Nucleus accumbens (tissue), 56 donors: ENCODE measurements at places on chromosomes 1 and 21.
A peak's percentile ranks its signal among the peaks of the same experiment; 100 is the strongest.

DNA sequence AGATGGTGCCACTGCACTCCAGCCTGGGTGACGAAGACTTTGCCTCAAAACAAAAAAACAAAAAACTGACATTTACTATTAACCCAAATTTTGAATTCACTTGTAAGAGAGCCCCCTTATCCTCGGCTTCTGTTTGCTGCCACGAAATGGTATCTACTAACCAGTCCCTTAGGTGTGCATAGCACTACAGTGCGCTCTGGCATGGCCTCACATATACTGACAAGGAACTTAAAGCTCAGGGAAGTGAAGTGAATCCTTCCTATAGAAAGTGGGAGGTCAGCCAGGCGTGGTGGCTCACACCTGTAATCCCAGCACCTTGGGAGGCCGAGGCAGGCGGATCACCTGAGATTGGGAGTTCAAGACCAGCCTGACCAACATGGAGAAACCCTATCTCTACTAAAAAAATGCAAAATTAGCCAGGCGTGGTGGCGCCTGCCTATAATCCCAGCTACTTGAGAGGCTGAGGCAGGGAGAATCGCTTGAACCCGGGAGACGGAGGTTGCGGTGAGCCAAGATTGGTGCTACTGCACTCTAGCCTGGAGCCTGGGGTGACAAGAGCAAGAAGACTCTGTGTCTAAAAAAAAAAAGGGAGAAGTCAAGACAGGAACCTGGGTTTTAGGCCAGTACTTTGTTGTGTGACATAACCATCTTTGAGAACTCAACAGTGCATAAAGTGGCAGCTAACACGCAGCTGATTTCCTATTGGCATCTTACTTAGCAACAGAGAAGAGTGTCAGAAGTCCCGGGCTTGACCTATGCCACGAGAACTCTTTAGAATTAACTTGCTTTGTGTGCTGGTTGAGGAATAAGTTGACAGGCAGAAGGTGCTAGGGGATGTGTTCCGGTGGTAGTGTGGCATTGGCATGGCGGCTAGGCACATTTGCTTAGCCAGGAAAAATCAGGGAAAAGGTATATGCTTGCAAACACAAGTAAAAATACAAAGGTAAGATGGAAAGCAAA lies 16.8 kb downstream of the ERRFI1 start:
- no peak for DNase-seq

DNA sequence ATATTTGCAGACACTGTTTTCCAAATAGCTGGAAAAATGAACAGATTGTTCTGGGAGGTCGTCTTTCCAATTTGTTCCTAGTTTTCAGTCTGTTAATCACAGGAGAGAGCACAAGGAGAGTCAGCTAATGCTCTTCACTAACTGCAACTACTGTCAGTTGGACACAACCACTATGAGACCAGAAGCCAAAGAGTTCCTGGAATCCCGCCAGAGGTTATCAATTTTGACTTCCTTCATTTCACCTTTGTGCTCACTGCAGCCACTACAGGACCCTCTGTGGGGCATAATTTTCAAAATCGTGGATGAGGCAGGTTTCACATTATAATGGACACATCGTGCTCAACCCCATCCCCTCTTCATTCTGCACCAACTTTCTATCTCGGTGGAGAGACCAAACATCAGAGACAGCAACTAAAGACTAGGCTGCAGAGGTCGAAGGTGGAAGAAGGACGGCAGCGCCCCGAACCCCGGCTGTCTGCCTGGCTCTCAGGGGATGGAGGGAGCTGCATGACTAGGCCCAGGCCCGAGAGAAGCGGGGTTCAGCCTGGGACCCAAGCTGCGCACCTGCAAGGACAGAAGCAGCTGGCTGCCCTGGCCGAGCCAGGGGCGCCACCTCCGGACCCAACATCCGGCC lies 602 bp downstream of the KIAA0319L start:
- no peak for DNase-seq

DNA sequence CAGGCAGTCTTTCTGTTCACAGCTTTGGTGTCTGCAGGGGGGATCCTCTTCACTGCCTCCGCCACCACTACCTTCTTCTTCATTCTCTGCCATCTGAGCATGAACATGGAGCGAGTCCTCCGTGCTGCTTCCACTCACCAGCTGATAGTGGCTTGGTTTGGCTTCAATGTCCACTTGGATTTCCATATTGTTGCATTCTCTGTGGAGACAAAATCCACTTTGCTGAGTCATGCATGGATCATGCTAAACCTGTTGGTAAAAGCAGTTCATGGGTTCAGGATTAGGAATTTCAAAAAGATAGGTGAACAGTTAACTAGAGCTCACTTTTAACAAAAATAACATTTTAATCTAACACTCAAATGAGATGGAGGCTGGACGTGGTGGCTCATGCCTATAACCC lies 27.5 kb downstream of the RNF19B start:
- DNase-seq = no peak

DNA sequence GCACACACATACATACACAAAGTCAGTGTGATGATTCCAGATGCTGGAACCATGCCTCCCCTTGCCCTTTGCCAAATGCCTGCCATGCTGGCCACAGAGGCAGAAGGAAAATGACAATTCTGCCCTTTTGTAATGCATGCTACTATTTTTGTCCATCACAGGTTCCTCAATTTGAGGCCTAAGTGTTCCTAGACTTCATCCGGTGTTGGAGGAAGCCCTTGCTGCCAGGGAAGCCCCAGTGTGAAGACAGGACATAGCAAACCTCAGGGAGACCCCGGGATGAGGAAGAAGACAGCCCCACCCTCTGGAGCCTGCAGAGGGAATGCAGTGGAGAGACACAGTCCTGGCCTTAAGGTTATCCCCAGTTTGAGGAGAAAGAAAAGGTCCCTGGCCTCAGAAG lies 14.4 kb downstream of the PRR9 start:
- no peak for DNase-seq

GRCh38 chr1:51281807-51282206 lies 45.7 kb downstream of the RNF11 start:
- no peak for DNase-seq

- no peak for DNase-seq
Measured at GRCh38 chr1:99217599-99217998, 46.7 kb upstream of the PLPPR4 start.

- no peak for DNase-seq
Measured at GRCh38 chr21:40160911-40161310, 293.7 kb downstream of the PCP4 start.

- DNase-seq = peak; percentile 12
Measured at GRCh38 chr1:83692524-83693381, 306.2 kb downstream of the TTLL7 start.

GRCh38 chr1:47616906-47617305 lies 179.1 kb downstream of the FOXD2 start:
- DNase-seq = no peak

DNA sequence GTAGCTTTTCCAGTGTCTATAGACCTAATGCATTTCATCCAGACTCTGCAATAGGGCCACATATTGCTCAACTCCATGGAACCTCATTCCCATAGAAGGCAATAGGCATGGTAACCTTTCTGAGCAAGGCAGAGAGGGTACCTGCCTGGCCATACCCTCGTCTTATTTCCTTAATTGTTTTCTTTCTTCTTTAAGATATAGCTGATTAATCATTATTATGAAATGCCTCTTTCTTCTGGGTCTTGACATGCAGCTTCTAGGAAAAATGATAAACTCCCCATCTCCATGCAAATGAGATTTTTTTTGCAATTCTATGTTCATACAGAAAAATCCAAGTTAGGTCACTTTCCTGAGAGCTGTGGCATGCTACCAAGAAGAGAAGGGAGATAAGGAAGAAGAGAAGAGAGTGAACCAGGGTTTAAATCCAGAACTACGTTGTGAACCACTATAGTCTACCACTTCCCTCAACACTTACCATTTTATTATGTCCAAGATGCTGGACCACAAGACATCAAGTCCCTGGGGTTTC lies 33.0 kb upstream of the IL20 start:
- DNase-seq = no peak

DNA sequence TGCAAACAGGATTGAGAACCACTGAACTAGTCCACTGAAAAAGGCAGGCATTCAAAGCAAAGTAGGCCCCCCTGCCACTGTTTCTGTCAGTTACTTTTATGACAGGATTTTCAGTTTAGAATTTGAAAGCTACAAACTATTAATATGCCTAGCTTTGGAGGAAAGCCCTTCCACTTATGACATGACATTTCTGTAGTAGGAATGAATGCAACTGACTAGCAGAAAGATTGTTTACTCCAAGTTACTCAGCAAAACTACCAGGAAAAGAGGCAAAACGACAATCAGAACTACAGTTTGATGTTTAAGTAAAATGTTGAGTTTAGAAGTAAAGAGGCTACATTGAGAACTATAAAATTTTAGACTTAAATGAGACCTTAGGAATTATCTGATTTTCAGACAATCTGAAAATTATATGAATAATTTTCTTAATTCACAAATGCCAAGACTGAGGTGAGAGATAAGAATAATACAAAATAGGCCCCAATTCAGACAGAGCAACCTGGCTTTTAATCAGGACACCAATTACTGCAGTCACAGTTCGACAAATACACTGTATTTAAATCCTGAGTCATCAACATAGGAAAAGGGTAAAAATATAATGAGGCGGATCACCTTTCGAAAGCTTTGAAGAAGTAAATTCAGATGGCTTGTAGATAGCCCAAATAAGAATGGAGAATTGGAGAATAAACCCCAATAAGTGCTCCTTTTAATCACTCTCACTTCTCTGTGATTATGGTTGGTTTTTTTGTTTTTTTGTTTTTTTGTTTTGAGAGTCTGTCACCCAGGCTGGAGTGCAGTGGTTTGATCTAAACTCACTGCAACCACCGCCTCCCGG lies 2.2 kb downstream of the PRKAB2 start:
- no peak for DNase-seq

DNA sequence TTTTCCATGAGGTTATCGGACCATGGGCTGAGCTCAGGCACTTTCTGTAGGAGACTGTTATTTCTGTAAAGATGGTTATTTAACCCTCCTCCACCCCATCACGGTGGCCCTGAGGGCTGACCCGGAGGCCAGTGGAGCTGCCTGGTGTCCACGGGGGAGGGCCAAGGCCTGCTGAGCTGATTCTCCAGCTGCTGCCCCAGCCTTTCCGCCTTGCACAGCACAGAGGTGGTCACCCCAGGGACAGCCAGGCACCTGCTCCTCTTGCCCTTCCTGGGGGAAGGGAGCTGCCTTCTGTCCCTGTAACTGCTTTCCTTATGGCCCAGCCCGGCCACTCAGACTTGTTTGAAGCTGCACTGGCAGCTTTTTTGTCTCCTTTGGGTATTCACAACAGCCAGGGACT lies 2.6 kb upstream of the CCDC28B start:
- no peak for DNase-seq

GRCh38 chr1:64669098-64669675 lies 75.7 kb upstream of the RAVER2 start:
- DNase-seq = no peak

GRCh38 chr1:155218854-155219591 lies 10.5 kb downstream of the MTX1 start:
- DNase-seq = peak; percentile 36

DNA sequence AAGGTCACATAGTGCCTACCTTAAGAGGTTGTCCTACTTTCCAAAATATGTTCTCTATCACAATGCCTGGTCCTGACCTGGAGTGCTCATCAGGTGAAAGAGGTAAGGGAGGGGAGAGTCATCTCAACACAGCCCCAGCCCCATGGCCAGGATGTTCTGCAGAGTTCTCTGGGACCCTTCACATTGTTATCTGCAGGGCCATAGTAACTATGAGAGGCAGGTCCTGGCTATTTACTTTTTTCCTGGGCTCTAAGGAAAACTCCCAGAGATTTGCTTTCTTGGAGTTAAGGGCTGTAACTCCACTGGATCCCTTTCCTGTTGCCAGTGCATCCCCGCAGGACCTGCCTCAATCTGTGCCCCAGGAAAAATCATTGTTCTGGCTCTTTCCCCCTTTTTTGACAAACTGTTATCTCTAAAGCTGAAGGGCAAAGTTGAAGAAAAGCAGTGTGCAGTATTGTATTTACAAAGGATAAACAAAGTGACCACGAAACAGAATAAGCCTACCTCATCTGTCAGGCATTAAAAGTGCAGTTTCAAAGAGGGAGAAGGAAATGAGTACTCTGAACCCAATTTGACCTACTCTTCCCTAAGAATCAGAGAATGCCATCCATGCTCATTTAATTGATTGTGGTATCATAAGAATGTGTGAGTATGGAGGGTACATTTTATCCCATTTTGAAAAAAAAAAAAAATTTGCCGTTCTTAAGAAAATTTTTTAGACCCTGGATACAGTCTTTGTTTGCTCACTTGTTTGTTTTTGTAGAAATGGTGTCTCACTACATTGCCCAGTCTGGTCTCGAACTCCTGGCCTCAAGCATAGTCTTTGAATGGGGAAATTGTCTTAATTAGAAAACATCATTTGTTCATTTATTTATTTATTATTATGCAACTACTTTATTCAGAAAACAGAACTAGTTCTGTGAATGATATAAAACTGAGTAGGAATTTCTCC lies 149.6 kb downstream of the RHOU start:
- no peak for DNase-seq

DNA sequence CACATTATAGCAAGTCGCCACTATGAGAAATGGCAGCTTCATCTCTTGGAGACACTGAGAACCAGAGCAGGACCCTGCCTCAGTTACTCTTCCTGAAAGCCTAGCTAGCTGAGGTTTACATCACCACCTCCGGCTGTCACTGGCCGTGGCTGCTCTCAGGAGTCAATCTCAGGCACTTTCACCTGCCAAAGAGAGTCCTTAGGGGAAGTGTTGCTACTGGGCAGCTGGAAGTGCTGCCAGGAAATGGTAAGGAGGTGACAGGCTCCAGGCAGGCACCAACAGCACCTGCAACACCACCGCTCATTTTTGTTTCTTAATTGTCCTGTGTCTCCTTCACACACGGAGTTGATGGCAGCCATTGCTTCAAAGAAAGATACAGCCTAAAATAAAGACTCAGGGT lies 92.5 kb downstream of the DSCAM start:
- no peak for DNase-seq
